ENCODE measurements at places on chromosomes 6 and 20. TPM values are rescaled to one million over a fixed set of nuclear protein-coding genes. Genes with fewer than 3 reads are reported as not detected.
A peak's percentile ranks its signal among the peaks of the same experiment; 100 is the strongest.

- DNase-seq: no peak
Observed at GRCh38 chr20:56676001-56676400, 46.9 kb downstream of the TFAP2C start.

ME1 gene
- 1.3 TPM for polyA plus RNA-seq

GRCh38 chr20:50175938-50176933 lies 14.4 kb upstream of the CEBPB start:
- DNase-seq: no peak

CRISP3 gene
- polyA plus RNA-seq: 0.33 TPM

- no peak for DNase-seq
Observed at GRCh38 chr6:43775535-43775885, 5.5 kb downstream of the VEGFA start.

DNA sequence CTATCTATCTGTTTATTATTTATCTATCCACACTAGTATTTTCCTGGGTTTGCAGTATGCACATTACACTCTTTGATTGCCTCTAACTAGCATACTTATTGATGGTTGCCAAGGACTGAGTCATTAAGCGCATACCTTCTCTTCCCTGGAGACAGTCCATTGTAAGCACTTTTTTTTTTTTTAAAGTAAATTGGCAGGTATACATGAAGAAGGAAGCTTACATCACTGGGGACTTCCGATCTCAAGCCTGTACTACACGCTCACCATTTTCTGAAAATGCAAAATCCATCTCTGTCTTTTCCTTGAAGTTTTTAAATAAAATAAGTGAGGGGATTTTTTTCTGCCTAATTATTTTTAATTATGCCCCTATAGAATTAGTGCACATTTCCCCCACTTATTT lies 63.5 kb downstream of the HMGN3 start:
- DNase-seq: peak; percentile 64
